ENCODE measurements at places on chromosomes 11 and 22. TPM values are rescaled to one million over a fixed set of nuclear protein-coding genes. Genes with fewer than 3 reads are reported as not detected.

GAL gene
- 0.31 TPM for total RNA-seq

GRAMD1B gene
- 3.1 TPM for total RNA-seq

PARVG gene
- 6.0 TPM for total RNA-seq

GDPD4 gene
- total RNA-seq: not detected

DEUP1 gene
- not detected for total RNA-seq

APOL6 gene
- total RNA-seq: 20.6 TPM

GRCh38 chr11:127105593-127106541 is 105.3 kb upstream of the KIRREL3 start:
- no peak for DNase-seq

DNA sequence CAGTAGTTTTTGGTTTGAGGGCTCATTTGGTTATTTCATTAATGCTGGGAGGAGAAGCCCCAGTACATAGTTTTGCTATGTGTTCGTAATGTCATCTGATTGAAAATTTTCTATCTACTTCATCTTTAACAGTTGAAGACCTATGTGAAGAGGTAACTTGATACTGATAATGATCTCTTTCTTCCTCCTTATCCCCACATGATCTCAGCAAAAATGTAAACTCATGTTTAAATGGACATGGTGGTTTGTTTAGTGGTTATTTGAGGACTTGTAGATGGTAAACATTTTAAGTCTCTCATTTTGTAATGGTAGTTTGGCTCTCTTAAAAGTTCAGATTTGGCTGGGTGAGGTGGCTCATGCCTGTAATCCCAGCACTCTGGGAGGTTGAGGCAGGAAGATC is 53.7 kb upstream of the SPTBN2 start:
- no peak for DNase-seq

DNA sequence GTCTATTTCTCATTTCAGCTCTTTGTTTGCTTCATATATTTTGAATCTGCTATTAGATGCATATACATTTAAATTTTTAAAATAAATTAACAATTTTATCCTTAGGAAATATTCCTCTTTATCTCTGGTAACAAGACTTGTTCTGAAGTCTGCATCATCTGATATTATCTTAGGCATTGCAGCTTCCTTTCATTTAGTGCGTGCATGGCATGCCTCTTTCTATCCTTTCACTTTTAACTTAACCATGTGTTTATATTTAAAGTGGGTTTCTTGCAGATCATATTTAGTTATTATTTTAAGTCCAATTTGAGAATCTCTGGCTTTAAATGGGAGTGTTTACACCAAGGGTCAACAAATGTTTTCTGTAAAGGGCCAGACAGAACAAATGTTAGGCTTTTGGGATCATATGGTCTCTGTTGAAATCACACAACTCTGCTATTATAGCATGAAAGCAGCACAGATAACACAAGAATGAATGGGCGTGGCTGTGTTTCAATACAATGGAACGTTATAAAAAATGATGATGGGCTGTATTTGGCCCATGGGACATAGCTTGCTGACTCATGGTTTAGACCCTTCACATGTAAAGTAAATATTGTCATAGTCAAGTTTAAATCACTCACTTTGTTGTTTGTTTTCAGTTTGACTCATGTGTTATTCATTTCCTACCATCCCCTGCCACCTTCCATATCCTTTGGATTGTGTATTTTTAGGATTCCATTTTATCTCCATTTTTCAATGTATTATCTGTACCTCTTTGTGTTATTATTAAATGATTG is 83.9 kb upstream of the SNX19 start:
- no peak for DNase-seq

DNA sequence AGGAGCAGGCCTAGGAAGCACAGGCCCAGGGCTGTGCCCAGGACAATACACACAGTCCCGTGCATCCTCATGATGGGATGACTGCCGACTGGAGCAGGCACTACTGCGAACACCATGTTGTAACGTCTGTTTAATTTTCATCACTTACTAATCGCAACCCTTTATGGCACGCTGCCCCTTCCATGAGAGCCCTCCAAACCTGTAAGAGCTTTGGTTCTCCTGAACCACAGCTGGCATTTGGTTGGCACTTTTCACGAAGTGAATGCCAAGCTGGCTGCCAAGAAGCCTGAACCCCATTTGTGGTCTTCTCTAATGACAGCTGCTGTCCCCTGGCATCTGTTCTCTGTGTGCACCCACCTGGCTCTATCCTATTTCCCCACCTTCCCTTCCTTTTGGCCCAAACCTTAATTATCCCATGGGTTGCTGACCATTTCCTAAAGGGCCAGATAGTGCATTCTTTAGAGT is 36.5 kb downstream of the APOL1 start:
- peak; percentile 17 for DNase-seq

DNA sequence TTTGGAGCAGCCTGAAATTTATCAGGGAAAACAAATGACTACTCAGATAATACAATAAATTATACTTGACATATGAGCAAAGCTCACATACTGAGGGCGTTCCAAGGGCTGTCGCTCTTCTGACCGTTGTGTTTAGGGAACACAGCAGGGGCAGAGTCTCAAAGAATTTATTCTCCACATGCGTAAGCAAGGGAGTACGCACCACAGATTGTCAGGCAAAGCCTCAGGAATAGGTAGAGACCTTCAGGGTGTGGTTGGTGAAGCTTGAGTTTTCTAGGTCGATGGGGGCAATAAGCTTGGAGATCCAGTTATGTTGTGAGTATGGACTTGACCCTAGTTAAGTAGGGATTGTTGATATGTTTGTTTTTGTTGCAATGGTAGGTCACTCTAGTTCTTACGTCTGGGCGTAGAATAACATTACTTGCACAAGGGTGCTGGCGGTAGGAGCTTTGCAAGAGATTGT is 830 bp downstream of the ACAT1 start:
- DNase-seq: no peak

DNA sequence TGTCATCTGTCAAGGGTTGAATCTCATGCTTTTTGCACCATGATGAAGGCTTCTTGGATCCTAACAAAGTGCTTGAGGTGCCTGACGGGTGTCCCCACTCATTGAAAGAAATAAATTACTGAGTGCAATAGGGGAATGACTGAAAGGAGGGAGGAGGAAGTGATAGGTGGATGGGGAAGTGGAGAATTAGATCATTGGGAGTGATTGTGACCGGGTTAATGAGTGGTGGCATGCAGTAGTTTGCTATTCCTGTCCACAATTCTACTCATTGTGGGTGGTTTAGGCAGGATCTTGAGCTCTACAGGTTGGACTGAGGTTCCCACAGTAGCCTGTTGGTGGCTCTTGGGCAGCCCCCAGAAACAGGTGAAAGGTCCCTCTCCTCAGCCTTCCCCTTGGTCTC is 44.3 kb downstream of the THAP12 start:
- no peak for DNase-seq

- DNase-seq: no peak
Observed at GRCh38 chr22:19127329-19128008, 3.6 kb upstream of the TSSK2 start.

GRCh38 chr11:125128450-125128849 is 17.0 kb upstream of the TMEM218 start:
- no peak for DNase-seq

GRCh38 chr11:84398017-84398626 is 1112.0 kb upstream of the CCDC90B start:
- no peak for DNase-seq

DNA sequence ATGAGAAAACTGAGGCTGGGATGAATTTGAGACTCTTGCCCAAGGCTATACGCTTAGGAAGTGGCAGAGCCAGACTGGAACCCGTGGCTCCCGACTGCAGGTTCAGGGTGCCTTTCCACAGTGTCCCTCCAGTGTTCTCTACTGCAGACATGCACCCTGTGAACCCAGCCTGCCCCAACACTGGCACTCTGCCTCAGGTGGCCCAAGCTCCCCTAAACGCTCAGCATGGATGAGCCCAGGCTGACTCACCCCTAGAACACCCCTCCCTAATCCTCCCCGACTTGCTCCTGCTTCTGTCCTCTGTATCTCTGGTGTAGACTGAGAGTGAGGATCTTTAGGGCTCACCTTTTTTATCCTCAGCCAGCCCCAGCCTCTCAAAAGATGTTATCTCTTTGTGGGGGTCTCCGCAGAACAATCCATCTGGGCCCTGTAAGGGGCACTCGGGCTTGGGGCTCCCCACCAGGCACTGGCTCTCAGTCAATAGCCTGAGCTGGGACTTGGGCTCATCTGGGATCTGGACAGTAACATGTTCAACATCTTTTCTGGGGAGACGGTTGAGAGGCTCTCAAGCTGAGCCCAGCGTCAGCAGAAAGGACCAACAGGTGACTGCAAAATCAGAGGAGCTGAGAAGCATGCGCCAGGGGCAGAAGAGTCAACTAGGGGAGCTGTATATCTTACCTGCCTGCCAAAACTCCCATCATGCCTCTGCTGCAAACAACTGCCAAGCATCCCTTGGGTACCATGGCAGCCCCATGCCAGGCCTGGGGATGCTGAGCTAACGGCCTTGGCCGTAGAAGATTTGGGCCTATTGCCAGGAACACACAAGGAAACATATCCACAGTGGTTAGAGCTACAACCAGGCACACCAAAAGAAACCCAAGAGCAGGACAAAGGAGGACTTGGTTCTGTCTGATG is 176.2 kb downstream of the BUD13 start:
- no peak for DNase-seq

DNA sequence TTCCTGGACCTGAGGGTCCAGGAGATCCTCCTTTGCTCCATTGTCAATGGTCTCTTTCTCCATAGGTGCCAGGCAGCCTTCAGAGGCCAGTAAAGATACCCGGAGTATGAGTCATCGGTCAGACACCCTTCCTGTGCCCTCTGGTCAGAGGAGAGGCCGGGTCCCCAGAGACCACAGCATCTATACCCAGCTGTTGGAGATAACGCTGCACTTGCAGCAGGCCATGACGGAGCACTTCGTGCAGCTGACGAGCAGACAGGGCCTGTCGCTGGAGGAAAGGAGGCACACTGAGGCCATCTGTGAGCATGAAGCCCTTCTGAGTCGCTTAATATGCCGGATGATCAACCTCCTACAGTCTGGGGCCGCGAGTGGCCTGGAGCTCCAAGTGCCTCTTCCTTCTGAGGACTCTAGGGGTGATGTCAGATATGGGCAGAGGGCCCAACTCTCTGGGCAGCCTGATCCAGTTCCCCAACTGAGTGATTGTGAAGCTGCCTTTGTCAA is at the start of gene ACCSL:
Gene ACCSL (plus strand): TSS at position 51 of the 501 bp plus-strand sequence. CDS start 56 bp downstream, at position 107.
- DNase-seq: peak; percentile 50

GRCh38 chr11:2474059-2474901 is 29.5 kb downstream of the KCNQ1 start:
- DNase-seq: no peak

GRCh38 chr11:20211691-20212090 is 51.4 kb upstream of the DBX1 start:
- DNase-seq: no peak

DNA sequence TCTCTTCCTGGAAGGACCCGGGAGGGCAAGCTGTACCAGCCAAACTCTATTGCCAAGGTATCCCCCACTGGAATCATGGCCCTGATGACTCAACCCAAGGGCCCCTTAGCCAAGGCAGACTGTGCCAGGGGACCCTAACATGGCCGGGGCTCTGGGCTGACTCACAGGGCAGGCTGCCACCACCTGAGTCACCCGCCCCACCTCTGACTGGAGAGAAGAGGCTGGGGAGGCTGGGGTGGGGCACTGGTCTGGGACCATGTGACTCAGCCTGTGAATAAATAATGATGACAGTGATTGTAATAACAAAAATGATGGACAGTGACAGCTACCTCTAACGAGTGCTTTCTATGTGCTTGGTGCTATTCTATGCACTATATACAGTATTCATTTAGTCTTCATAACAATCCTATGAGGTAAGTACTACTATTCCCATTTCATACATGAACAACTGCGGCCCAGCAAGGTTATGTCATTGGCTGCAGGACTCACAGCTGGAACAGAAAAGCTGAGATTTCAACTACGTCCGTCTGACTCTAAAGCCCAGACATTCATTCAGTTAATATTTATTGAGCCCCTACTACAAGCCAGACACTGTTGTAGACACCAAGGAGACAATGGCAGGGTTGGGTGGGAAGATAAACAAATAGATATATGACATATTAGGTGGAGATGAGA is 84.2 kb downstream of the FBXO7 start:
- peak; percentile 81 for DNase-seq

GRCh38 chr22:33666279-33666960 is 253.9 kb downstream of the LARGE1 start:
- no peak for DNase-seq

GRCh38 chr22:40331706-40332105 is 14.6 kb upstream of the ADSL start:
- no peak for DNase-seq

DNA sequence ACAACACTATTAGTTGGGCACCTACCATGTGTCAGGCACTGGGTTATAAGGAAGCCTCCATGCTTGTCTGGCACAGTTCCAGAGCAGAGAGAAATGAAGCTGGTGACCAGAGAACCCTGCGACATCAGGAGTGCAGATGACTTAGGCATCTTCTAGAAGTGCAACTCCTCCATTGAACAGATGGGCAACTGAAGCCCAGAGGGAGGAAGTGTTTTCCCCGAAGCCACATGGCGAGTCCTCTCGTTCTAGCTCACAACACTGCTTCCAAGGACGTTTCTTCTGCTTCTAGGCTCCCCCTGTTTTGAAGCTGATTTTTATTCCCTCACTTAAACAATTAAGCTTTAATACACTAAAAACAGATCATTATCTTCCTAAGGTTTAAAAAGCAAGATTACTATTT is 109.8 kb upstream of the SYT13 start:
- no peak for DNase-seq

Data from left cardiac atrium (tissue), 4 donors.